Upper lobe of right lung (tissue), 1 donor: ENCODE measurements at places on chromosomes 3 and 15.

GRCh38 chr15:66154581-66154980 is 99.0 kb downstream of the MEGF11 start:
- no peak for DNase-seq

DNA sequence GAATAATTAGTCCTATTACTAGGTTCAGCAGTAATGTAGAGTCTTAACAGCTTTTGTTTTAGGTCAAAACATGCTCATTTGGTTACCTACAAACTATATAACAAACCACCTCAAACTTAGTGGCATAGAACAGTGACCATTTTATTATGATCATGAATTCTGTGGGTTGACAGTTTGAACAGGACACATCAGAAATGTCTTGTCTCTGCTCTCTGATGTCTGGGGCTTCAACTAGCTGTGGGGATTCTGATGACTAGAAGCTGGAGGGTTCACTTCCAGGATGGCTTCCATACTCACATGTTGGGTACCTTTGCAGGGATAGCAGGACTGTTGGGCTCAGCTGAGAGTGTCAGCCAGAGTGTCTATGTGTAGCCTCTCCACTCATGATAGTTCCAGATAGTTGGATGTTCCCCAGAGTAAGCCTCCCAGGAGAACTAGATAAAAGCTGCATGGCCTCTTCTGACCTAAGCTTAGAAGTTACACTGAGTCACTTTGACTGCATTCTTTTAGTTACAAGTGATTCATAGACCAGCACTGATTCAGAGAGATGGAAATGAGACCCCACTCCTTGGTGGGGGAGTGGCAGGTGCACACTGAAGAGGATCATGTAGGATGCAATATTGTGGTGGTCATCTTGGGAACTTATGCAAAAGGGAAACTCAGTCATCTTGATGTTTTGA is 32.6 kb downstream of the PLCL2 start:
- DNase-seq = no peak

DNA sequence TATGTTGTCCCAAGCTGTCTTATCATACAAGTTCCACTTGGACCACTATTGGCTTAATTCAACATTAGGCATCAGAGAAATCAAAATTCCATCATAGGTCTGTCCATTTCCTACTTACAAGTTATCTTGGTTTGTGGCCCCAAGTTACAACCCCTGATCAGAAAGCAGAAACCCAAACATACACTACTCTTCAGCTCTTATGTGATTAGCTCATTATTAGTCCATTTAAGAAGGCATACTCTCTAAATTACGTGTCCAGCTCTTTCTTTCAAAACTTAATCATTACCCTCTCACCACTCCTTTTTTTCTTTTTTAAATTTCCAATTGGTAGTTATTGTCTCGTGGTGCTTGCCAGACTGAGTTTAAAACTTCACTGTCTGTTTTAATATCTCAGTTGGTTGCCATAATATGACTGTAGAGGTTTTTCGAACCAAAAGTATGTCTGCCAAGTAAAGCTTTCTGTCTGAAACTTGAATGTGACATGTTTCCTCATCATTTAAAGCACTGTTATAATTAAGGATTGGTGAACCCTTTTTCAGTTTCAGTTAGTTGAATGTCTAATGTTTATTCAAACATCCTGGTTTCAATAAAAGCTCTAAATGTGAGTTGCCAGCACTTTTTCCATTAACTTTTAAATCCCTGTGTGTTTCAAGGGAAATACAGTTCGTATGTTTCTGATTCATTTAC is 150.3 kb downstream of the SAMMSON start:
- no peak for DNase-seq

DNA sequence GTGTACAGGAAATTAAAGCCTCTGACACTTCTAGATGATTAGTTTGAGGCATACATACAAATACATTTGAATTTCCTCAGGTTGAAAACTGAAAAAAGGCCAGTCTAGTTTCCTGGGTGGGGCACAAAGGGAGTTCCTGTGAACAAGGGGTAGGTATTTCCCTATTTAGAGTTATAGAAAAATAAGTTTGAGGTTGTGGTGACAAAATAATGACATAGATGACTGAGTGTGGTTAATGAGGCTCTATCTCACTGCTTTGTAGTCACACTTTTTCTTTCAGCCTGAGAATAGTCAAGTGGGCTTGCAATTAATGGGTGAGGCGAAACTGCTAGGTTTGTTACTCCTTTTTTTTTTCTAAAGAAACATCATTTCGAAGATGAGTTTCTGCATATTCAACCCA is 4.3 kb downstream of the SLCO3A1 start:
- DNase-seq = no peak
